GM18507 (cell line): ENCODE measurements at places on chromosomes 1 and 21.

GRCh38 chr1:20147846-20148570, 8.9 kb downstream of the PLA2G2F start:
- no peak for DNase-seq

- DNase-seq, result no peak
These were observed 89.6 kb downstream of the AK5 start for GRCh38 chr1:77371396-77371795.

GRCh38 chr1:218575856-218576255, 230.7 kb downstream of the TGFB2 start:
- DNase-seq, result no peak

DNA sequence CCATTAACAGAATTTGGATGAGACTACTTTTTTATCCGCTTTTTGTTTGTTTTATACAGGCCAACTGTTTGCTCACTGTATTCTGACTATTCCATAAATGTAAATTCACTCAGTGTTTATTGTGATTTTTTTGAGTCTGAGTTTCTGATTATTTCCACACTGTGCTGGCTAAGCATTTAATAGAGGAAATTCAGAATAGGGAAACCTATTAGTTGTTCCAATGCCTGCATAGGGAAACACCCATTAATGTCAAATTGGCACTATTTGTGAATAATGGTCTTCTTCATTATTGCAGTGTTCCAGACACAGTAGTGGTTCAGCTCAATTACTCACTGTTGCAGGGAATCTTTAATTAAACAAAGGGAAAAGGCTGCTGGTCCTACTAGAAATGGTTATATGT, 174.7 kb upstream of the SGIP1 start:
- no peak for DNase-seq

GRCh38 chr1:50047916-50048694, 24.4 kb upstream of the AGBL4 start:
- no peak for DNase-seq

DNA sequence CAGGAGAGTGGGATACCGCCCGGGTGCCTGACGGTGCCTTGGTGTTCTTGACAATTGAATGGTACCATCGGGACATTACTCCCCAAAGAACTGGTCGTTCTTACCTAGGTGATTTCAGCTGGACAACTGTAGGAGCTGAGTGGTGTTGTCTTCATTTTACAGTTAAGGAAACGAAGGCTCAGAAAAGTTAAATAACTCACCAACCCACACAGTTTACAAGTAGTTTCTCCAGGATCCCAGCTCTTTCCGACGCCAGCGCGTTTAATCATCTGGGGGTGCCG, 1.6 kb downstream of the PIK3CD start:
- DNase-seq, result no peak

- no peak for DNase-seq
These were observed 28.6 kb downstream of the KRTAP10-1 start for GRCh38 chr21:44511219-44511937.

GRCh38 chr1:59468828-59469428, 172.0 kb downstream of the FGGY start:
- DNase-seq, result no peak

DNA sequence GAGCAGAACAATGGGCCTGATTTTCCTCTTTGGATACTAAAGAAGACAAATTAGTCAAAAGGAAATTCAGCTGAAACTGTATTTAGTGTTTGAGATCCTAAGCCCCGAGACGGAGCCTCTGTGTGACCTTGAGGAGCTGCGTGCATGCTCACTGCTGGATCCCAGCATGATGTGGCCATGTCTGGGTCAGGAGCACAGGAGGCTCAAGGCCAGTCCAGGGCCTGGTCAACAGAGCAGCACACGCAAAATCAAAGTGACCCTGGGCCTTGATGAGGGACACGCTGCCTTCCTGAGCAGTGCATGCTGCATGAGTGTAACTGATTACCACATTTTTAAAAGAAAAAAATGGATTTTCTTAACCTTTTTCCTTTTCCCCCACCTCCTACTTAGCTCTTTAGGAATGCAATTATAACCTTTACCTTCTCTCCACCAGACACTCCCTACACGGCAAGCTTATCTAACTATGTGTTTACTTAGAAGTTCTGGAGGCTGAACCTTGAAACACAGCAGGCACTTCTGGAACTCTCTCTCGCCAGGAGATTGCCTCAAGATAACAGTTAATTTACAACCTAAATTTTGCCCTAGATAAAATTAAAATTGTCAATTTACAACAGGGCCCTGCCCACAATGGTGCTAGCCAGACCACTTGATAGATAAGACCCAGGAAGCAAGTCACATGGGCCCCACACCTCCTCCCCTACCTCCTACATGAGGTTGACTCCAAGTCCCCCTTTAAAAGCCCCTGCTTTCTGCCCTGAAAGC, 144.6 kb downstream of the LRIG2 start:
- no peak for DNase-seq

DNA sequence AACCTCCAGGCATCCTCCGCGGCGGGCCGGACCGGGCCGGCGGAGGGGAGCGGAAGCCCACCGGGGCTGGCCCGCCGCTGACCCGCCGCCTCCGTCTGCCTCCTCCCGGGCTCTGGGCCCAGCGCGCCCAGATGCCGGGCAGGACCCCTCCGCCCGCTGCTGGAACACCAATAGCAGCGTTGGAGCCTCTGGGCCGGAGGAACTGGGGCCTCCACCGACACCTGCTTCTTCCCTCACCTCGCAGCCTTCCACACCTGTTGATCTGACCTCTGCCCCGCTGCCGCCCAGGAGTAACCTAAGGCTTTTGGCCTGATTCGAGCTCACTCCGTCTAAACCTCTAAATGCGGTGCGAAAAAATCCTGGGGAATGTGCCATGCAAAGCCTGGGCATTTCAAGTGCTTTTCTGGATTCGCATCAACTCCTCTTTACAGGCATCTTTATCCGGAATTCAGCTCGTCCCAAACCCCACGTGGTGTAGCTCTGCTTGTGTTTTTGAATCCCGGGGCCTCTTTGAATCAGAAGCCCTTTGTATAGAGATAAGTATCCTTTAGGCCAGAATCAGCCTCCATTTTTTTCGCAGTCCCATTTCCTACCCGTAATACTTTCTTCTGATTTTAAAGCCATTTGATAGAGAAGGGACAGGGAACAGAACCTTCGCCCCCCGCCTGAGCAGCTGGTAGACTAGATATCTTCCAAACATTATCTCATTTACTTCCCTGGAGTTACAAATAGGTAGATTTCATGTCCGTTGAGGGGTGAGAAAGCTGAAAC, 680 bp upstream of the CNN3 start:
- DNase-seq, result no peak

DNA sequence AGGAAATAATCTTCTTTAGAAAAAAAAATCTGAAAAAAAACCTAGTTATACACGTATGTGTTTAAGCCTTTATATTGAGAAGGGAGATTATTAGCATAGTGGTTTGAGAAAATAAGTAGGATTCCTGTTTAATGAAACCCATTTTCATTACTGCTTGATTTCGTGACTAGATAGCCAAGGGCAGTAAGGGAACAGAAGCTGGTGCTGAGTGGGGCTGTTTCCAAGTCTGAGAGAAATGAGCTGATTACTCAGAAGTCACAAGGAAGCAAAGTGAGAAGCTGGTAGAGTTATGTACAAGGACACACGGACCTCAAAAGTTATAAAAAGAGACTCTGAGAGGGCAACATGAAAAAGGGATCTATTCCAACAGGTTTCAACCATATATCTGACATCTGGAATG, 256.5 kb downstream of the TTLL7 start:
- no peak for DNase-seq

- no peak for DNase-seq
These were observed 31.4 kb upstream of the LMX1A start for GRCh38 chr1:165387961-165388360.

GRCh38 chr21:38448671-38449385, 49.4 kb downstream of the ERG start:
- DNase-seq, result no peak

DNA sequence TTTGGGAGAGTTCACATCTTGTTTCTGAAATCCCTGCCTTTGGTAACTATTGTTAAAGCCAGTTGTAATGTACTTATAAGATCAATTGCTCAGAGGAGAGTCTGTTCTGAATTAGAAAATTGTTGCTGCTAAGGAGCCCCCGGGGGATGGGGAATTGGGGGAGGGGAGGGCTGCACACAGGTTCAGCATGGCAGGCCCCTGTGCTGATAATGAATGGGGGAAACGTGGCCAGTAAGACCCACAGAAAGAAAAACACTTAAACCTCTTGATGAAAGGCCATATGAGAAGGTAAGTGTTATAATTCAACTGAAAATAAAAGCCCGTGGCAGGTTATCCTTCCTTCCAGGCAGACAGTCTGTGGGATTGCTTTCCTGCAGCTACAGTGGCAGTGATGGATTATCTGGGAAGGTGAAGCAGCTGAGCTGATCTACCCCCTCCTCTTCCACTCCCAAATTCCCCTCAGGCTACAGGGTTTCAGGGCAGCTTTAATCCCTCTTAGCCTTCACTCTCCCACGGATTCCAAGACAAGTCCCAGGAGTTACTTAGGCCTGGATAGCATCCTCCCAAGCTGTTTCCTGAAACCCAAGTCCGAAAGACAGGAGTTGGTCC, 398.8 kb downstream of the TBX15 start:
- DNase-seq, result no peak

GRCh38 chr1:236338096-236338495, 56.0 kb upstream of the EDARADD start:
- no peak for DNase-seq

GRCh38 chr1:202324646-202325045, 17.1 kb downstream of the UBE2T start:
- no peak for DNase-seq

DNA sequence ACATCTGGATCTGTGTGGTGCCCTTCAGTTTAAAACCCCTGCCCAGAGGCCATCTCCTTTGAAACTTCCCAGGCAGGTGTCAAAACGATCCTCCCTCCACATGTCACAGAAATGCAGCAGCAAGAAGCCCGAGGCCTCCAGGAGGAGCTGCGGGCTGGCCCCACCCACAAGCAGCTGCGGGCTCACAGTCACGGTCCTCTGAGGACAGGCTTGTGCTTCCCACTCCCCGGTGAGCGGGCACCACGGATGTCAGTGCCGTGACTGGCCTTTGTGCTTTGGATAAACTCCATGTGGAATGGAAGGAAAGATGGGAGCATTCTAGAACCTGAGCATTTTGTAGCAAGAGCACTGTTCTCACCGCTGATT, 65.8 kb downstream of the SIK1 start:
- no peak for DNase-seq

DNA sequence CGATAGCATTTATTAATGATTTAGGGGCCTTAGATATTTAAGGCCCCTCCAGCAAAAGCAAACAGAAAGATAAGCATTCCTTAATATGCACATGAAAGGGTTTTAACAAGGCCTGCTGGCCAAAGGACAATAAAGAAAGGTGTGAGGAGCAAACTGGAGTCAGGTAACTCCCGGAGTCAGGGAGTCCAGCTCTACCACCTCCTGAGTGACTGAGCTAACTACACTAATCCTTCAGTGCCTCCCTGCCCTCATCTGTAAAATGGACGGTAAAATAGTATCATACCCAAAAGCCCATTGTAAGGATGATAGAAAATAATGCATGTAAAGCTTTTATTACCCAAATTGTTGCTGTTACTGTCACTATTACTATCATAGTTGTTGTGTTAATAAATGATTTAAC, 161.7 kb downstream of the SIPA1L2 start:
- no peak for DNase-seq

GRCh38 chr1:195373856-195374255, 1234.4 kb downstream of the KCNT2 start:
- no peak for DNase-seq

GRCh38 chr1:54557671-54558355, 9.8 kb downstream of the ACOT11 start:
- no peak for DNase-seq
